ENCODE measurements at places on chromosomes 7 and 10.
A peak's percentile ranks its signal among the peaks of the same experiment; 100 is the strongest.

DNA sequence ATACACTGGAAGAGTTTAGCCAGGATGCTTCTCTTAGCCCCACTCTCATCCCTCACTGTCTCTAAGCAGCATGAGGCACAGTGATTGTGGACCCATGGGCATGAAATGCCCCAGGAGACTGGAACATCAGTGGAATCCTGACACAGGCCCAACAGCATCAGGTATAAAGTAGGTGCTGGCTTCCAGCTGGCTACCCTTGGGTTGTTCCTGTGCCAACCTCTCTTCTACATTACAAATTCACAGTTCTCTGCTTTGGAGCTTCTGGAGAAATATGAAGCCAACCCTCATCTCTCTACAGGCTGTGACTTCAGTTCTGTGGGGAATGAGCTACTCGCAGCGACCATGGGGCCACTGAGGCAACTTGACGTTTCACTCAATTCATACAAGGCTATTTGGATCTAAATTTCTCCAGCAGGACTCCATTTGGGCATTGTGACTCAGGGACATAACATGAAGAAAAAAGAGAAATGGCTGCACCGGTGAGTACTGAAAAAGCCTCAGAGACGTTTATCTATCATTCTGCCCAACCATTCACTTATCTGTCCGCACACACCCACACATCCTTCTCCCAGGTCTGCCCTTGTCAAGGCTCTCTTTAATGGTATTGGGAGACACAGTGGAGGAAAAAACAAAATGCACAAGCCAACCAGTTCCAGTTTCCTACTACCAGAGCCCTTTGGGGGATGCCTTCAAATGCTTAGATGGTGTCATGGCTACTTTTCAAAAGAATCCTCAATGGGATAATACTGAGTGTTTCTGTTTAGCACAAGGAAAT, 35.4 kb upstream of the TM9SF3 start:
- H3K27me3 ChIP-seq = no peaks in the 10 kb centered on the region
- no peak for DNase-seq
- no peaks in the 10 kb centered on the region for H3K4me1 ChIP-seq

DNA sequence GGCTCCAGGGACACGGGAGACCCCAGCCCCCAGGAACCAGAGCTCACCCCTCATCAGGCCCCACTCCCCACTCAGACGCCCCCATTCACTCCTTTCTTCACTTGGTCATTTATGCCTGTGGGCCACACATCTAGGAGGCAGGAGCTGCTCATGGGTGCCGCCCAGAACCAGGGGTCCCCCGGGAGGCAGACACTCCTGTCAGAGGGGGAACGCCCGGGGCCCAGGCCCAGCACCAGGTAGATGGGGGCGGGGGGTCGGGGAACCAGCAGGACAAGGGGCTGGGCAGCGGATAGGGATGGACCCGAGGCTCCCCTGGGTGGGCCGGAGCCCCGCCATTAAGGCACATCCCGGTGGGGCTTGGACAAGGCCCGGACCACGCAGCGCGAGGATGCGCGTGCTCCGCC, 11.8 kb downstream of the CALY start:
- no peak overlapping the region for H3K27ac ChIP-seq
- no peak for DNase-seq
- H3K4me3 ChIP-seq = peak overlapping the region; percentile 76
- peaks cover 33% of the 10 kb centered on the region for H3K27me3 ChIP-seq
- peaks cover 1% of the 10 kb centered on the region for H3K36me3 ChIP-seq
- peaks cover 3% of the 10 kb centered on the region for H3K4me1 ChIP-seq

GRCh38 chr10:130761032-130761575, 550.4 kb downstream of the TCERG1L start:
- H3K27ac ChIP-seq = no peak overlapping the region
- H3K4me3 ChIP-seq = no peak overlapping the region
- no peaks in the 10 kb centered on the region for H3K4me1 ChIP-seq
- DNase-seq = no peak

- H3K27ac ChIP-seq = no peak overlapping the region
- no peaks in the 10 kb centered on the region for H3K27me3 ChIP-seq
- H3K4me1 ChIP-seq = no peaks in the 10 kb centered on the region
- peaks cover 59% of the 10 kb centered on the region for H3K36me3 ChIP-seq
Observed at GRCh38 chr7:128959296-128959695, 21.6 kb downstream of the IRF5 start.
